ENCODE measurements at places on chromosomes 5 and 9.

- no peak for DNase-seq
Measured at GRCh38 chr9:116795821-116796220, 108.7 kb downstream of the TRIM32 start.

DNA sequence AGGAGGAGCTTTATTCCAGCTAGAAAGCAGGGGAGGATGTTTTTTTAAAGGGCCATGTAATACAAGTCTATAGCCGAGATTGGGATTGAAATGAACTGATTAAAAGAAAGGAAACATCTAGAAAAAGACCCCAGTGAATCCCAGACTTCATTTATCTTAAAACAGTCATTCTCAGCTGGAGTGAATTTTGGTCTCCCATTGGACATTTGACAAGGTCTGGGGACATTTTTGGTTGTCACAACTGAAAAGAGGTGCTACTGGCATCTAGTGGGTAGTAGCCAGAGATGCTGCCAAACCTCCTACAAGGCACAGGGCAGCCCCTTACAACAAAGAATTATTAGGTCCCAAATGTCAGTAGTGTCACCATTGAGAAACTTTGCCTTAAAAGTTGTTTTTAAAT, 16.3 kb upstream of the SPINK4 start:
- no peak for DNase-seq

- no peak for DNase-seq
Measured at GRCh38 chr5:101431201-101431600, 528.1 kb upstream of the ST8SIA4 start.

- no peak for DNase-seq
Measured at GRCh38 chr9:15889555-15889954, 336.7 kb downstream of the CCDC171 start.

DNA sequence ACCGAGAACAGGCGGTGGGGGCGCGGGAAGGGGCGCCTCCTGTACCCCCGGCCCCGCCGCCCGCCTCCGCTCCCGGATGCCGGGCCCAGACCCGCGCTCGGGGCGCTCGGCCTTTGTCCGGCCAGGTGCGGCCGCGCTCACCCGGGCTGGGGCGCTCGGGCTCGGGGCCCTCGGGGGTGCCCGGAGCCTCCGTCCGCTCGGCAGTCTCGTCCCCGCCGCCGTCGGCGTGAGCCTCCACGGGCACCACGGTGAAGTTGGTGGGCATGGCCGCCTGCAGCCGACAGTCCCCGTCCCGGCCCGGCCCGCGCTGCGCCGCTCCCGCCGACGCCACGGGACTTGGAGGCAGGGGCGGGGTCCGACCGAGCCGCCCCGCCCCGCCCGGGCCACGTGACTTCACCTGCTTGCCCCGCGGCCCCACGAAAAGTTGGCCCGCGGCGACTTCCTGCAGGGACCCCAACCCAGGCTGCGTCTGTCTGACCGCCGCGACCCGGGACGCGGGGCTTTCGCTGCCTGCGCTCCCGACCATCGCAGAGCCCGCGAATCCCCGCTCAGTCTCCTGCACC, at the start of gene SLC12A7:
Gene SLC12A7 (minus strand): TSS at position 337 of the 563 bp plus-strand sequence. CDS start 72 bp downstream, at position 265.
- DNase-seq = peak; percentile 68

DNA sequence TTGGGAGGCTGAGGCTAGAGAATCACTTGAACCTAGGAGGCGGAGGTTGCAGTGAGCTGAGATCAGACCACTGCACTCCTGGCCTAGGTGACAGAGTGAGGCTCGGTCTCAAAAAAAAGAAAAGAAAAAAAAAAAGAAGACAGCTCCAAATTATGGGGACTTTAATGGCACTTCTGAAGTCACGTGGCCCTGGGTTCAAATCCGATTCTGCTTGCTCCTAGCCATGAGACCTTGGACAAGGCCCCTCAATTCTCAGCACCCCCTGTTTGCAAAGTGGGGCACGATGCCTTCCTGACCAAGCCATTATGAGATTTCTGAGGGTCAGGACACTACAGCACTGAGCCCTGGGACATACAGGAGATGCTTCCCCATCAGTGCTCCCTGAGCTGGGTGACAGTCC, 1.1 kb upstream of the ENG start:
- DNase-seq = no peak

DNA sequence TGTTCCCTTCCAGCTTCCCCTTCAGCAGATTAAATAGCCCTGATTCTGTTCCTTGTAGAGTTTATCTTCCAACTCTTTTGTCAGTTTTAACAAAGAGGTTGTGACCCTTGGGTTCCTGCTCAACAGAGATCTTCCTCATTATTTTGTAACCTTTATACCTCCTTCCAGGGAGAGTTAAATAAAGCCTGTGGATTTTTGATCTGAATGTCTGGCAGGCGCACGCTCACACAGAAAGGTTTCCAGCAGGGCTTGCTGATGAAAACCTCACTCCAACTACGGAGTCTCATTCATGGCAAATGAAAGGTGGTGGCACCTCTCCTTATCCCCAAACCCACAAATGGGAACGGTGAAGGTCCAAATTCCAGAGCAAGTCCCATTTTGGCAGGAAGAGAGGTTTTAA, 129.0 kb downstream of the SREK1 start:
- no peak for DNase-seq

DNA sequence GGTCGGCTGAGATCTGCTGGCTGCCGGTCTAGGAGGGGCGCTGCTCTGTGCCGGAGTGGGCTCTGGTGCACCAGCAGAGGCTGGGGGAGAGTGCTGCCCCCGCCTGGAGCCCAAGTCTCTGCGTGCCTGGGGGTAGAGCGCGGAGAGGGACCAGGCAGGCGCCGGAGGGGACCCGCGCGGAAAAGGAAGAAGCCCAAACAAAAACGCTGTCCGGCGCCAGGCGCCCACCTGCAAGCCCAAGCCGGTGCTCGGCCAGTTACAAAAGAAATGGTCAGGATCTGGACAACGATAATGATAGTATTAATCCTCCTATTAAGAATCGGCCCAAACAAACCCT, 571 bp upstream of the S1PR3 start:
- DNase-seq = no peak

Measured in central memory CD4-positive, alpha-beta T cell (primary cell).